ENCODE measurements at places on chromosomes 11 and 22.

- no peak for DNase-seq
Observed at GRCh38 chr22:21964234-21964633, 11.6 kb upstream of the PPM1F start.

GRCh38 chr11:126054408-126054807, 8.3 kb downstream of the CDON start:
- DNase-seq = no peak

DNA sequence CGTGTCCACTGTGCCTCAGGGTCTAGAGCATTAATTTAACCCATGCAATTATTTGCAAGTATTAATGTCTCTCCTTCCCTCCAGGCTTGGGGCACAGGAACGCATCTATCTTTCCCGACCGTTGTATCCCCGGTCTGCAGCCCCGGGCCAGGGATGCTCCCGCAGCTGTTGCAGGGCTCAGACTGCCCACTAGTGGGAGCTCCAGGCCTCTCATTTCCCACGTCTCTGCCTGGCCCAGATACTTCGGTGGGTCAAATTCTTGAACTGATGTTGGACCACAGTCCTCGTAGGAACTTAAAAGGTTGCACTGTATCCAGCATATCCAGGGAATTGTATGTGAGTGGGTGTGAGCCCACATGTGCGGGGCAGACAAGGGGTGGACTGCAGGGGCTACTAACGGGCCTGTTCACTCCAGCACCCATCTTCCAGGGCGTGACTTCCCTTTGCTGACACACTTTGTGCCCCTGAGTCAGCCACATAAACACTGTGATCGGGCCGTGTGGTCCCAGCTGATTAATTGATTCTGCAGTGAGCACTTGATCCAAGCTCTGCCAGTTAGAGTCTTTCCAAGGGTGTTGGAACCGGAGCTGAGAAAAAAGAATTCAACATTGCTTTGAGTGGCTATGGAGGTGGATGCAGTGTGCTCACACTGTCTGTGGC, 451.3 kb downstream of the TBC1D22A start:
- no peak for DNase-seq

DNA sequence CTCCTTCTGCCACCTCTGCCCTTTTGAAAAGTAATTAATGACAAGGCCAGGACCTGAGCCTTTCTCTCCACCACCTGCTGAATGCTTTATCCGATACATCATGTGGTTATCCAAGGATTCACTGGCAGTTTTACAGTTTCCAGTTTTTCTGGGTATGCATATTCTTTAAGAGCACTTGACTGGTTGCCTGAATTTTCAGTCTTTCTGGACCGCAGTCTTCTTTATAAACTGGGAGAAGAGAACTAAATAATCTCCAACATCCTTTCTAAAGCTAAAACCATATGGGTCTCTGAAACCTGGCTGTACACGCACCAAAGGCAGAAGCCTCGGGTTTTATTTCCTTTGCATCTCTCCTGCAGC, 65.1 kb downstream of the BTG4 start:
- no peak for DNase-seq

DNA sequence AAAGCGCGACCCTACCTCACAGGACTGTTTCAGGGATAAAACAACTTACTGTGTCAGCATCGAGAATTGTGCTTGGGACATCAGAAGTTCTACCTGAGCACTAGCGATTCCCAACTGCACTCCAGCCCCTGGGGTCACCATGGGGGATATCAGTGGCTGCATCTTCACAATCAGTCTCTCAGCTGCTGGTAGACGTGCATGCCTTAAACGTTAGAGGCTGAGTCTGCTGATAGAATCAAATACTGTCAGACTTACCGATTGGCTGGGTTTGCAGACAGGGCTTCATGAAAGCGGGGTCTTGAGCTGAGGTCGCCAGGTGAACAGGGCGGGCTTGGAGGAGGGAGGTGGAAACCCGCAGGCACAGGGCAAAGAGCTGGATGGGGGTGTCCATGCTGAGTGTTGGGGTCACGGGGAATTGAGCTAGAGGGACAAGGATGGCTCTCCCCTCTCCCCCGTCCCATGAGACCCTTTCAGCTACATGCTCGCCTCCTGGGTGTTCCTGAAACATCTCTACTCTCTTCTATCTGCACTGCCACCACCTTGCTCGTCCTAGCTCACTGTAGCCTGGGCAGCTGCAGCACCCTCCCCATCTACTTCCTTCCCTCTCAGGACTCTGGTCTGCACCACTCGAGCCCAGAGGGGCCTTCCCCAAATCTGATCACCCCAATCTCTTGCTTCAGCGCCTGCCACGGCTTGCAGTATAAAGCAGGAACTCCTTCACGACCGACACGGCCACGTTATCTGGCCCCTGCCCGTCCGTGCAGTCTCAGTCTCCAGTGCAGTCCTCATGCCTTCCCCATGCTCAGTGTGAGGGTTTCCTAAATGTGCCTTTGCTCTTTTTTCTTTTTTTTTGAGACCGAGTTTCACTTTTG, 43.5 kb downstream of the ST14 start:
- DNase-seq = no peak

- no peak for DNase-seq
Observed at GRCh38 chr11:35554491-35555437, 29.3 kb upstream of the PAMR1 start.

GRCh38 chr11:120280600-120281051, 40.7 kb downstream of the POU2F3 start:
- no peak for DNase-seq

DNA sequence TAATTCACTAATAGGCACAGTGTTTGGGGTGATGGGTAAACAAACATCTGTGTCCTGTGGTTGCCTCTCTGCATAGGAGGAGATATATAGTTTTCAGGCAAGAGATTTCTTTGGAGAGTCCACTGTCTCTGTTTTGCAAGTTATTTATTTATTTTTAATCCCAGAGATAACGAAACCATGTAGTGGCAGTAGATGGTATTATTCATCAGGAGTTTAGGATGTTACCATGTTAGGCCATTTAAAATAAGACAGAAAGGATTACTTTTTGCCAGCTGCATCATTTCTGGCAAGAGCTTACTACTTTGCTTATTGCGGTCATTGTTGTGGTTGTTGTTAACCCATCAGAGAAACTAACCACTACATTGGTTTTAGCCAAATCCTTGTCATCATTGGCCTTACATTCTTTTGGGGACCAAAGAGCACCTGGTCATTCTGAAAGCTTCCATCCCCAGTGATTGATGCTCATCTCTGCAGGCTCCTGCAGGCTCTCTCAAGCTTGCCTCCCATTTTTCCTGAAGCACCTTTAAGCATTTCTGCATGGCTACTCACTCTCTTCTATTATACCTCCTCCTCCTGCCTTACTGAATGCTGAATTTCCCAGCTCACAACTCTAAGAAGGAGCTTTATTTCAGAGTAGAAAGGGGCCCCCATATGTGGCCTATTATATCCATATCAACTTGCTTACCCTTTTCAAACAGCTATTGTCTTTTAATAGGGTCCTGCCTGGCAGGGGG, 84.4 kb downstream of the CSTPP1 start:
- DNase-seq = no peak

DNA sequence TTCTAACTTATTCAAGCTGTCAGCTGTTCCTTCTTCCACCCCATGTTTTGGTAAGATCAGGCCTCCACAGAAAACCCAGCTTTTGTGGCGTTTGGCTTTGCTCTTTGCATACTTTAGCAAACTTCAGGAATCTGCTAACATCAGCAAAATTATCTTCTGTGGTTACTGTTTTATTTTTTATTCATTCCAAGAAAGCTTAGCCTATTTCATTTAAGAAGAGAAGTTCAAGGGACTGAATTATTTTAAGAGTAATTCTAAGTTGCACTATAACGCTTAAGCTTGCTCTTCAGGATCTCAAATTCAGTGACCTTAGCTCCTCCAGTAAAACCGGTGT, 1.1 kb downstream of the JHY start:
- no peak for DNase-seq

Data from stimulated activated CD4-positive, alpha-beta T cell treated with anti-CD3 and anti-CD28 coated beads, Interleukin-1b, Interleukin-23, amount 100 ng/mL, for 24 hours (primary cell).